ENCODE measurements at places on chromosomes 12 and 14.

GRCh38 chr14:64201921-64202545 is 92.1 kb downstream of the ESR2 start:
- DNase-seq: no peak

- DNase-seq: no peak
Observed at GRCh38 chr12:69348162-69348938, at the start of gene LYZ. TSS of gene LYZ (plus strand) at chr12:69348381. CDS start at chr12:69348409, 28 bp downstream.

GRCh38 chr12:130053651-130054069 is 108.6 kb upstream of the FZD10 start:
- DNase-seq: no peak

GRCh38 chr12:60822580-60822979 is 1226.8 kb downstream of the SLC16A7 start:
- DNase-seq: no peak

GRCh38 chr12:92363295-92364146 is 217.9 kb upstream of the BTG1 start:
- DNase-seq: peak; percentile 27

- no peak for DNase-seq
Observed at GRCh38 chr12:88870000-88870737, 289.9 kb upstream of the KITLG start.

DNA sequence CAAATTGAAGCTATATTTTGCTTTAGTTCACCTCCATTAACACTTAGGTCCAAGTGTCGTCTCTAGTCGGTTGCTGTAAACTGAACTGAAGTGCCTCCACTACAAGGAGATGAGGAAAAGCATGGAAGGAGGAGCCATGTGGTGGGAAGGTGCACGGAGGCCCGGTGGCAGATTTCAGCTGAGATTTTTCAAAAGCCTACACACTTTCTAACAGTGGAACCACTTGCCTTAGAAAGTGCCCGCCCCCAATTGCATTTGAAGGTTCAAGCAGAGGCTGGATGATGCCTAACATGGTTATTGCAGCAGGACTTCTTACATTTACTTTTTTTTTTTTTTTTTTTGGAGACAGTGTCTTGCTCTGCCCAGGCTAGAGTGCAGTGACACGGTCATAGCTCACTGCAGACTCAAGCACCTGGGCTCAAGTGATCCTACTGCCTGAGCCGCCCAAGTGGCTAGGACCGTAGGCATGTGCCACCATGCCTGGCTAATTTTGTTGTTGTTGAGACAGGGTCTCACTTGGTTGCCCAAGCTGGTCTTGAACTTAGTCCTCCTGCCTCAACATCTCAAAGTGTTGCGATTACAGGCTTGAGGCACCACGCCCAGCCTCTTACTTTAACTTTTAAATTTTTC is 27.6 kb downstream of the EML1 start:
- DNase-seq: no peak

DNA sequence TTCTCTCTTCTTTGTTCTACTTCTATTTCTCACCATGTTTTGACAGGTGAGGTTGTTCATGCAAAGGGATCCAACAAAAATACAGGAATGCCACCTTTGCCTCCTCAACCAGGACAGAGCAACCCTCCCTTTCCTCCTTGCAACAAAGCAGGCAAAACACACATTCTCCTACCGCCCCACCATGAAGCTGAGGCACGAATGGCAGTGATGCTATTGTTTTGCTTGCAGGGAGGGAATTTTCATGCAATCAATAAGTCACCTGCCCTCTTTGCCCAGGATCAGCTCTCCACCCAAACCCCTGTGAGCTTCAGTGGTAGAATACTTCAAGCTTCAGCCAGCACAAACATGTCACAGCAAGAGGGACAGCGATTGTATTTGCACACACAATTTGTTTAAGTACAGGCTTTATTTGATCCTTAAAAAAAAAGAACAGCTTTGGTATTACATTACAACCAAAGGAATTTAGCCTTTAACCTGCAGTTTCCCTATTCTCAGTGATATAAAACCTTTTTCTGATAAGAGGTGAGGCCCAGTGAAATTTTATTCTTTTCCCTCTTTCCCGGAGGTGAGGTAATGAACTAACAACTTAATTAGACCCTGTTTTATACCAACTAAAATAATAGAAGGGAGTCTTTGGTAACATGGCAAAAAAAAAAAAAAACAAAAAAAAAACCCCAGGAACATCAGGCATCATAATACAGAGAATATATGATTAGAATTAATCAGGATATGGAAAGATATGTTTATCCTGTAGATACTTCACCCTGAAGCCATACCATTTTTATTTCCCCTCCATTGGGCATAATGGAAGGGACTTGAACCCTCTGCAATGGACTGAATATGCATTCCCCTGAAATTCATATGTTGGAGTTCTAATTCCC is 87.0 kb upstream of the EEA1 start:
- DNase-seq: no peak

GRCh38 chr14:61406198-61406597 is 84.8 kb downstream of the PRKCH start:
- DNase-seq: no peak

DNA sequence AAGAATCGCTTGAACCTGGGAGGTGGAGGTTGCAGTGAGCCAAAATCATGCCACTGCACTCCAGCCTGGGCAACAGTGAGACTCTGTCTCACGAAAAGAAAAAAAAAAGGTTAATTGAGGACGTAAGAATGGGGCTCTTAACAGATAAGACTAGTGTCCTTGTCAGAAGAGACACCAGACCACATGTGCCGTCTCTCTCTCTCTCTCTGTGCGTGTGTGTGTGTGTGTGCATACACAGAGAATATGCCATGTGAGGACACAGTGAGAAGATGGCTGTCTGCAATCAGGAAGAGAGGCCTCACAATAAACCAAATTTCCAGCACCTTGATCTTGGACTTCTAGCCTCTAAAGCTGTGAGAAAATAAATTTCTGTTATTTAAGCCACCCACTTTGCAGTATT is 11.7 kb upstream of the ERC1 start:
- no peak for DNase-seq

GRCh38 chr12:52419656-52420055 is 13.5 kb upstream of the KRT82 start:
- no peak for DNase-seq

DNA sequence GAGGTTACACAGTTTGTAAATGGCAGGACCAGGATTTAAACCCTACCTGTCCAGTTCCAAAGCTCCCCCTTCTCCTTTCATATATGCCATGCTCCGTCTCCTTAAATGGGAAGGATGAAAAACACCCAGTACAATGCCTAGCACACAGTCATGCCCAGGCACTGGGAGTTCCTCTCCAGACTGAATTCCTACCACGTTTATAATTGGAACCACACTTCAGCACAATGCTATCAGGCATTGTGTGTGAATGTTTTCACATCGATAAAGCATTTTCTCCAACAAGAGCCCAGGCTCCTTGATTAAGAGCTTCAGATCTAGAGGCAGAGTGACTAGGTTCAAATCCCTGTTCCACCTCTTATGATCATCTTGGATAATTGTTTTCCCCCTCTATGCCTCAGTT is 2.7 kb upstream of the NUAK1 start:
- DNase-seq: no peak

DNA sequence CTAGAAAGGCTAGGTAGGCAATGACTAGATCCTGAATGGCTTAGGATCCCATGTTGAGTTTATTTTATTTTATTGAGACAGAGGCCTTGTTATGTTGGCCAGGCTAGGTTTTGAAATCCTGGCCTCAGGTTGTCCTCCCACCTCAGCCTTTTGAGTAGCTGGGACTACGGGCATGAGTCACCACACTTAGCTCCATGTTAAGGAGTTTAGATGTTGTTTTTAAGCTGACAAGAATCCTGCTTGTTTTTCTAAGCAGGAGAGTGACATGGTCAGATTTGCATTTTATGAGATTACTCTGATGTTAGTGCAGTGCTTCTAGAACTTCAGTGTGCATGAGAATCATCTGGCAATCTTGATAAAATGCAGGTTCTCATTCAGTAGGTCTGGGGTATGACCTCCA is 14.5 kb downstream of the CCDC198 start:
- no peak for DNase-seq

DNA sequence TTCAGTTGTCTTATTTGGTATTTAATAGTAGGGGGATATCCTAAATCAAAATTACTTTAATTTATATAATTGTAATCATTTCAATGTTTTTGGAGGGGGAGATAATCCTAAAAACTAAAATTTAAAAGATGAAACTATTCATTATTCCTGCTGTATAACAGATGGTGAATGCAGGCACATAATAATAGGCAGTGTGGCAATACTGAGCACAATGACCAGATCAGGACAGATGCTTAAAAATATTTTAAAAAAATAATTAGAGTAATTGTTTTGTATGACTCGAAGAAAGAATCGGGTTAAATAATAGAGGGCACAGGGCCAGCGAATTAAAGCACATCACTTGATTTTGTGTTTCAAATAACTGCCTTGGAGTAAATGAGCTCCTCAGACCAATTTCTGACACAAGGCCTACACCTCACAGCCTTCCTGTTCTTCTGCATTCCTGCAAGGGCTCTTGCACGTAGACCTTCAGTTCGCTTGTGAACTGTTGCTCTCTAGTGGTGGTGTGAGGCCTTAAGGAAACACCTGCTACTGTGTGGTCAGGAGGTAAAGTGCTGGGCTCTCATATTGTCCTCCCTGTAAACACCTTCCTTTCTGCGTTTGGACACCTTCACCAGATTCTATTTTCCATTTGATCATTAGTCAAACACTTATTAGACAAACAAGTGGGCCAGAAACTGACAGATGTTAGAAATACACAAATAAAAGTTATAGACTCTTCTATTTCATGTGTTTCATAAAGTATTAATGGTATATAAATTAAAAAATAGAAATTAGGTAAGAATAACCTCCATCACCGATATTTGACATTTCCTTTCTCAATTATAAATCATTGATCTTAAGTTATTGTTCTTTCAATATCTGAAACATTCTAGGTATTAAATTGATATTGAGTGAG is 29.3 kb upstream of the KLRF1 start:
- peak; percentile 57 for DNase-seq

GRCh38 chr12:84874125-84874824 is 38.3 kb downstream of the SLC6A15 start:
- DNase-seq: no peak

DNA sequence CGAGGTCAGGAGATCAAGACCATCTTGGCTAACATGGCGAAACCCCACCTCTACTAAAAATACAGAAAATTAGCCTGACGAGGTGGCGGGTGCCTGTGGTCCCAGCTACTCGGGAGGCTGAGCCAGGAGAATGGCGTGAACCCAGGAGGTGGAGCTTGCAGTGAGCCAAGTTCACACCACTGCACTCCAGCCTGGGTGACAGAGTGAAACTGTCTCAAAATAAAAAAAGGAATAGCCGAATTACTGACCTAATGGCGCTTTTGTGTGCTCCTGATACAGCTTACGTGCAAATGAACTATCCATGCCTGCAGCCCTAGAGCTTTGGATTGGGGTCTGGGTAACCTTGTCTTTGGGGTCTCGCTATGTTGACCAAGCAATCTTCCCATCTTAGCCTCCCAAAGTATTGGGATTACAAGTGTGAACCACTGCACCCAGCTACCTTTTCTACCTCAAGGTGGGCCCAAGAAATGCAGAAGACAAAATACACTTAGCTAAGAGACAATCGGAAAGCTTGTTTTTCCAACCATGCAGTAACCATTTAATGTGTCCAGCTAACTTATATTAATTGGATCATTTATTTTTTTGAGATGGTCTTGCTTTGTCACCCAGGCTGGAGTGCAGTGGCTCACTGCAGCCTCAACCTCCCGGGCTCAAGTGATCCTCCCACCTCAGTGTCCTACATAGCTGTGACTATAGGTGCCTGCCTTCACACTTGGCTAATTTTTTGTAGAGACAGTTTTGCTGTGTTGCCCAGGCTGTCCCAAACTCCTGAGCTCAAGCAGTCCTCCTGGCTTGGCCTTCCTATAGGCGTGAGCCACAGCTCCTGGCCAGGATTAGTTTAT is 5.5 kb downstream of the PABPN1 start:
- no peak for DNase-seq
